Bone marrow (tissue), 2 donors: ENCODE measurements at places on chromosomes 7 and 10.

DNA sequence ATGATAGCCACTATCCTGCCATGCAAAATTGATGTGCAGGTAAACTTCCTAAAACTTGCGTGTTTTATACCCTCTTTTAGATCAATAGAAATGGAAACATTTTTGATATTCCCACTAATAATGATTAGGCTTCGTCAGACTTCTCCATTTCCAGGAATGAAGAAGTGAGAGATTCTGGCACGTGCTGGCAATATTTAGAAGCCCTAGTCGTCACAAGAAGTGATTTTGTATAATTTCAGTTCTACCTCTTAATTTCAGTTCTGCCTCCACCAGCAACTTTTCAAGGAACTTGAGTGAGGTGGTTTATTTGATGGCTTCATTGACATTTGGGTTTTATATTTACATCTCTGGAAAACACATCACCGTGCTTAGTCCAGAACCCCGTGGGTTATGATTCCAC is 61.9 kb downstream of the MRC1 start:
- DNase-seq, result no peak

- DNase-seq, result no peak
Observed at GRCh38 chr7:128151635-128152034, 89.4 kb upstream of the LEP start.

DNA sequence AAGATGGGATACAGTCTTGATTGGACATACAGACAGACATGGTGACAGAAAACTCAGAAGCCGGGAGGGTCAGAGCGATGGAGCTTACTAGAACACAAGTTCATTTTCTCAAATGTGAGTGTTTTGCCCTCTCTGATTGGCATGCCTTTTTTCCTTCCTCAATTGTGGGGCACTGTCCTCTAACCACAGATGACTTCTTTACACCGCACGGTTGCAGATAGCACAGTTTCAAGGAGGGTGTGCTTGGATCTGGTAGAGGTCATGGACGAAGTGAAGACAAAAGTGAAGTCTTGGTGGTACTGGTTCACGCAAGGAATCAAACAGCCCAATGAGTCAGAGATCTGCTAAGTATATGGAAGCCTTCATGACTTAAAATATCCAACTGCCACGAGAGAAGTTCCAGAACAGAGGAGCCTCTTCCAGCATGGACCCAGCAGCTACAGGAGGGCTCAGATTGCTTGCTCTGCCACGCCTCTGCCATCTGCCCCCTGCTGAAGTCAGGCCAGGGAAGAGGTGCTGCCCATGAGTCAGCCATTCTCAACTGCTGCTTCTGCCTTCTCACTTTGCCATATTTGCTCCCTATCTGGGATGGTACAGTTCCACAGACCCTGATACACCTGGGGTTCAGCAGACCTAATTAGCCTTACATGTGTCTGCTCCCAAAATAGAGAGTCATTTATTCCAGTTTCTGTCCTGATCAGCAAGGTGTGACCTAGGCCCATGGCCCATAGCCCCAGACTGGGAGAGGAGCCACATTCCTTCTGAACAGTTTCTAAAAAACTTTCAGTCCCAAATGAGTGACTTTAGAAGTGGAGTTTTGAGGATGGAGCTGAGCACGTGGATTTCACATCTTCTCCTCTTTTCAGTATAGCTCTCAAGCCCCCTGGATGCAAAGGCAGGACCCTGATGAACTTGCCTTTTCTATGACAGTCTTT is 413.8 kb downstream of the KCNMA1 start:
- no peak for DNase-seq

DNA sequence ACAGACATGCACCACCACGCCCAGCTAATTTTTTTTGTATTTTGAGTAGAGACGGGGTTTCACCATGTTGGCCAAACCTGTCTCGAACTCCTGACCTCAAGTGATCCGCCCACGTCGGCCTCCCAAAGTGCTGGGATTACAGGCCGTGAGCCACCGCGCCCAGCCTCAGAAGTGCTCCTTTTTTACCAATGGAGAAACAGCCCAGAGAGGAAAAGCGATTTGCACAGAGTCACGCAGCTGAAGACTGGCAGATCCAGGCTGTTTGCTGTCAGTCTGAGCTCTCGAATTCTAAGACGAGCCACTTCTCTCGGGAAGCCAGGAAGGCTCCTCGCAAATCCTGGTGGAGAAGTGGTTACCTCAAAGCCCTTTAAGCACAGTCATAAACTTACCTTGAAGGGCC is 57.4 kb upstream of the SDK1 start:
- no peak for DNase-seq
